ENCODE measurements at places on chromosomes 13 and 19.

GRCh38 chr13:100646030-100646673 is 28.4 kb downstream of the TMTC4 start:
- no peak for DNase-seq

GRCh38 chr13:111515307-111515617 is 194.8 kb downstream of the TEX29 start:
- no peak for DNase-seq

DNA sequence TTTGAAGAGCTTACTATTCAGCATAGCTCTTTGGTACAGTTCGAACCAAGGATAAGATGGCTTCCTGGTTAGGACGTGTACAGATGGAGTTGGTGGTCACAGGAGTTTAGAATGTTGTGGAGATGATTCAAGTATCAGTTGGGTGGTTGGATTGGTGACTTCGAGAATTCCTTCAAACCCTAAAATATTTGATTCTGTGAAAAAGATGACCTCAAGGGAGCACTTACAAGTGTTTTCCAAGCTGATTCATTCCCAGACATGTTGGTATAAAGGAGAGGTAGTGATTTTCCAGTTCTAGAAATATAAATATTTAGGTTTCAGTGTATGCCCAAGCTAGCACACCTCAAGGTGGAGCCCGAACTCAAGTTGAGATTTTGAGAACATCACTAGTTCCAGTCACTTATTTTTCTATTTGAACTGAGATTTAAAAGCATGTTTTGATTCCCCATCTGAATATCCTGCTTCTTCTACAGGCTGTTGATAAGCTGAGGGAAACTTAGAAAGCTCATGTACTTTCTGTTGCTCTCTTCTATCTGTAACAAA is 306.1 kb downstream of the DCT start:
- no peak for DNase-seq

- no peak for DNase-seq
These were observed 709 bp downstream of the ATP8A2 start for GRCh38 chr13:25372284-25373081.

GRCh38 chr19:48454150-48454730 is 1.1 kb upstream of the KCNJ14 start:
- DNase-seq, result no peak

DNA sequence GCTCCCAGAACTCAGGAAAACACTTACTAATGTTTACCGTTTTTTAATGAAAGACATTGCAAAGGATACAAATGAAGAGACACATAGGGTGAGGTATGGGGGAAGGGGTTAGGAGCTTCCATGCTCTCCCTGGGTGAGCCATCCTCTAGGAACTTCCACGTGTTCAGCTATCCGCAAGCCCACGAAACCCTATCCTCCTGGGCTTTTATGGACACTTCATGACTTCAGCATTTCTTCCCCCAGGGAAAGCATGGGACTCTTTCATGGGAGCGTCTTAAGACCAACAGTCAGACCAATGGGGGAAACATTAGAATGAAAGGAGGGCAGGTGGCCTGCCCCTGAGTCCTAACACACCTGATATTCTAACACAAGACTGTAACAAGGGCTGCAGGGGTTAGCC is 6.6 kb upstream of the ESD start:
- no peak for DNase-seq

- DNase-seq, result no peak
These were observed 598 bp upstream of the GJB6 start for GRCh38 chr13:20232556-20233277.

DNA sequence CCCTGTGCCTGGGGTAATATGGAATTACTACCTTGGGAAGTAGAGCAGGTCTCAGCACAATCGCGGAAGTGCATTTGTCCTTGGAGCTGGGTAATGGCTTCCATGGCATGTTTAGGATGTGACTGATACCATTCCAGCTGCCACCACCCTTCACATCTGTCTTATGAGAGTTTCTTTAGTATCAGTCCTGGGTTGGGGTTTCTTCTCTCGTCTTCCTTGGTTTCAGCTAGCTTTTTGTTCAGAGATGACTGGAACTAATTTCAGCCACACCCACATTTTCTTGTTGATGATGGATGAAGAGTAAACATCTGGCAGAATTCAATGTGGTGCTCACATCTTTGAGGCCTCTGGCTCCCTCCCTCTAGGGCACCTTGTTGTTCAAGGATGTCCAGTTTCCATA is 212.9 kb upstream of the SOX21 start:
- no peak for DNase-seq

All from activated CD4-positive, alpha-beta memory T cell treated with anti-CD3 and anti-CD28 coated beads, Interleukin-2, amount 10 ng/mL, durations not matched to agents 7 days and 5 days (primary cell).